ENCODE measurements at places on chromosomes 7 and 10.
A peak's percentile ranks its signal among the peaks of the same experiment; 100 is the strongest.

GRCh38 chr10:21527598-21528235 lies 2.2 kb upstream of the SKIDA1 start:
- DNase-seq: no peak

GRCh38 chr7:157907091-157907490 lies 570.3 kb downstream of the DNAJB6 start:
- DNase-seq: no peak

DNA sequence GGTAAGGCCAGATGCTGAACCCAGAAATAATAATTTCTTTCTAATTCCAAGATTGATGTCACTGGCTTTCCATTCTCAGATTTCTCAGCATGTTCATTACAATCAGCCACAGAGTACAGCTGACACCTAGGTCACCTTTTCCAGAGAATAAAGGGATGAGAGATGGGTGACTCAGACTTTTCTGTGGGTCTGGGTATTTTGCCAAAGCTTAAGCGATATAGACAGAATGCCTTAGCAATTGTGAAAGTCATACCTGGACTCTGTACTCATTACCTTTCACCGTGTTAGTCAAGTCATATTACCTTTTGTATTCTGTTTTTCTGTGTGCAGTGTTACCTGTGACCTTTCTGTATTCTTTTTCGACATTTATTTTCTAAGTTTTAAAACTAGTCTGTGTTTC lies 10.6 kb upstream of the PRTFDC1 start:
- peak; percentile 28 for DNase-seq

- DNase-seq: no peak
Observed at GRCh38 chr10:116274064-116274904, 1.3 kb upstream of the GFRA1 start.

DNA sequence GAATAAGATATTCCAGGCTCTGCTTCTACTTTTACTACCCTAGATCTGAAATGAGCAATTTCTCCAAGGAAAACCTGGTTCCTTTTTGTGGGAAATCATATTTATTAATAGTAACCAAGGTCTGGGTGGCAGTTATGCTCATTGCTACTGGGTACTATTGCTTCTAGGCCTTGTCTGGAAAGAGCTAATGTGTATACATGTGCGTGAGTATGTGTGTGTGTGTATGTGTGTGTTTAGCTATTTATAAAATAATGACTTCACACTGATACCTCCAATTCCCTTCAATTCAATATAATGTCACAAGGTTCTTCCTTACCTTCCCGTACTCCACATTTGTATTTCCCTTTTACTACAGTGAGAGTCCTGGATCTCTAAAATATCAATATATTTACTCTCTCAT lies 26.0 kb upstream of the PLCE1 start:
- DNase-seq: no peak

- peak; percentile 99 for DNase-seq
Observed at GRCh38 chr10:102502337-102503151, at the start of gene ACTR1A. ACTR1A (minus strand) TSS chr10:102502712; CDS start chr10:102502647, 65 bp downstream.

DNA sequence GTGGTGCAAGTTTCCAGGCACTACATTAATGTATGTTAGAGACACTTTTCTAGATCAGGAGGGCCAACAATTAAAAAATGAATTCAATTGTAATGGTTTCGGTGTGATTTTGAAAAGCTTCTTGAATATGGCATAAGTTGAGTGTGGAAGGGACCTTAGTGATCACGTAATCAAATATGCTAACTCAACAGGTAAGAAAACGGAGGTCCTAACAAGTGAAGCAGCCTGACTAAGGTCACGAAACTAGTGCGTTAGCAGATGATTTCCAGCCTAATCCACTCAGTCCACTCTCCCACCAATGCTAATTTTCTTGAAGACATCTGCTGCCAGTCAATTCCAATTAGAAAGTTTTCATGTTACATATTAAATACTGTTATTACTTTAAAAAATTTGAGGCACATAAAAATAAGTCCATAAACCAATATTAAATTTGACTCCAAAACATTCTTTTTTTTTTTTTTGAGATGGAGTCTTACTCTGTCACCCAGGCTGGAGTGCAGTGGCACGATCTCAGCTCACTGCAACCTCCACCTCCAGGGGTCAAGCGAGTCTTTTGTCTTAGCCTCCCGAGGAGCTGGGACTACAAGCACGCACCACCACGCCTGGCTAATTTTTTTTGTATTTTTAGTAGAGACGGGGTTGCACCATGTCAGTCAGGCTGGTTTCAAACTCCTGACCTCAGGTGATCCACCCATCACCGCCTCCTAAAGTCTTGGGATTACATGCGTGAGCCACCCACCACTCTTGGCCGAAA lies 2.3 kb upstream of the RSBN1L start:
- no peak for DNase-seq

Data from body of pancreas (tissue), 4 donors.